T-helper 1 cell (primary cell): ENCODE measurements at places on chromosomes 12 and 14.

GRCh38 chr12:58310809-58311622 is 369.6 kb downstream of the ATP23 start:
- no peak for DNase-seq

DNA sequence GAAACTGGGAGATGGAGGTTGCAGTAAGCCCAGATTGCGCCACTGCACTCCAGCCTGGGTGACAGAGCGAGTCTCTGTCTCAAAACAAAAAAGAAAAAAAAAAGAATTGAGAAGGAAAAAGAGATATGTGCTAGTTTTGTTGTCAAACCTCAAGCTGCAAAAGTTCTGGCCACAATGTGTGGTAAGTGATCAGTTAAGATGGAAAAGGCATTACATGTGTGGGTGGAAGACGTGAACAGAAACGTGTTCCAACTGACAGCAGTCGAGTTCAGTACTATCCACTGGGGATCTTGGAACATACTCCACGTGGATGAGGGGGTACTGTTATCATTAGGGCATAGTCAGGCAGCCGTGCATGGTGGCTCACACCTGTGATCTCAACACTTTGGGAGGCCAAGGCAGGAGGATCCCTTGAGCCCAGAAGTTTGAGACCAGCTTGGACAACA is 17.3 kb downstream of the GPR68 start:
- DNase-seq, result no peak

GRCh38 chr14:102746634-102747438 is 30.4 kb upstream of the TRAF3 start:
- DNase-seq, result no peak

GRCh38 chr12:41635626-41636364 is 447.7 kb downstream of the PDZRN4 start:
- no peak for DNase-seq

GRCh38 chr12:27305673-27306456 is 26.8 kb upstream of the BMAL2 start:
- no peak for DNase-seq

GRCh38 chr14:89564286-89564957 is 147.4 kb upstream of the FOXN3 start:
- no peak for DNase-seq

GRCh38 chr14:55921511-55921910 is 196.7 kb upstream of the PELI2 start:
- no peak for DNase-seq

GRCh38 chr12:32921397-32921796 is 24.8 kb upstream of the PKP2 start:
- DNase-seq, result no peak
